Activated T-helper 9 cell treated with anti-CD3 and anti-CD28 coated beads, Interleukin-2, amount 50 U/mL, for 16 hours (primary cell): ENCODE measurements at places on chromosomes 5 and 9.

DNA sequence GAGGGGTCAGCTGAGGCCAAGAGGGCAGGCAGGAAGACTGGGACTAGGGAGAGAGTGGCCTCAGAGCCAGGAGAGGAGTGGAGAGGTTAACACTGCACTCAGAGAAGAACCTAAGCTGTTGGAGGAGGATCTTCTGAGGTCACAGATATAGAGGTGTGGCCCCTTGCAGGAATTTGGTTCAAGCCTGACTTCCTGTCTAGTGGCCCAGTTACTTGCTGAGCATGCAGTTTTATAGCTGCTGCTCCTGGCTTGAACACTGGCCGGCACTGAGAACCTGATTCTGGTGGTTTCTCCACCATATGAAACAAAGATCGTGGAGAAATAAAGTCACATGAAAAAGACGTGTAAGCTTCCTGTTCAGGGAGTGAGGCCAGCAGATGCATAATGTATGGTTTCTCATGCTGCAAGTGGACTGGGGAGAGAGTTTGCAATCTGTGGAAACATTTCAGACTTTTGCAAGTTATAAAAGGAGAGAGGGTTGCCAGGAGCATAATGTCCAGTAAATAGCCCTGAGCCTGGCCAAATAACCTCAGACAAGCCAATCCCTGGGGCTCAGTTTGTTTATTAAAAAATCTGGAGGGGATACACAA, 82.6 kb downstream of the GALNT10 start:
- DNase-seq = no peak

- no peak for DNase-seq
Observed at GRCh38 chr5:170179626-170180025, 53.2 kb upstream of the C5orf58 start.

GRCh38 chr5:138186002-138186447, 7.1 kb downstream of the KIF20A start:
- DNase-seq = no peak

DNA sequence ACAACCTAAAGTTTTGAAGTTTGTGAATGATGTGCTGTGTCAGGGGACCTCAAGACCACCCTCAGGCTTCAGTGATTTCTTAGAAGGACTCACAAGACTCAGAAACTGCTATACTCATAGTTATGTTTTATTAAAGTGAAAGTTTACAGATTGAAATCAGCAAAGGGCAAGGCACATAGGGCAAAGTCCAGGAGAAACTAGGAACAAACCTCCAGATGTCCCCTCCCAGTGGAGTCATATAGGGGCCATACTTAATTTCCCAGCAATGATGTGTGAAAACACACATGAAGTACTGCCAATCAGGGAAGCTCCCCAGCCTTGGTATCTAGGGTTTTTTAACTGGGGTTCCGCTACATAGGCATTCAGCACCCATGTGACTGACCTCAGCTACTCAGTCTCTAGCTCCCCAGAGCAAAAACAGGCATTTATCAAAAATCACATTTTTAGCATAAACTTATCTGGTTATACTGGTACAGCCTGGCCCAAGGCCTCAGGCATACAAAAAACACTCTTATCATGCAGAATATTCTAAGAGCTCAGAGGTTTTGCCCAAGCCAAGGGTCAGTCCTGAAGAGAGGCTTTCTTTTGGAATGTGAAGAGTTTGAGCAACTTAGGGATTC, 74.7 kb upstream of the ANKRD55 start:
- no peak for DNase-seq

DNA sequence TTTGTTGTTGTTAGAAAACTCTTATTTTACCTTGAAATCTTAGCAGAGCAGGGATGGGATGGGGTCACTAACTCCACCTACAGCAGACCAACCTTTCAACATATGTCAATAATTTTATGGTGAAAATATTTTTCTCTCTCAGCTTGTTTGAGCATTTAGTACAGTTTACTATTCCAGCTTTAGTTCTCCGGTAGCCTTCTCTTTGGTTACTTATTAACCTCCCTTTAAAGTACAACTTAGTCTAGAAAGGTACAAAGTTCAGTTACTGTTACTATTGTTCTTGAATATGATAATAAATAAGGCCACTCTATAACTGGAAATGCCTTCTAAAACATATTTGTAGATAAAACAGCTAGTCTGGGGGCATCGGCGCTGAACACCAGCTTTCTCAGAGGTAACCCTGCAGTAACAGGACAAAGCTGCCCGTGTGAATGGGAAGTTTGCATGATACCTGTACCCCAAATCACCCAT, 233.3 kb downstream of the PCSK1 start:
- DNase-seq = no peak

DNA sequence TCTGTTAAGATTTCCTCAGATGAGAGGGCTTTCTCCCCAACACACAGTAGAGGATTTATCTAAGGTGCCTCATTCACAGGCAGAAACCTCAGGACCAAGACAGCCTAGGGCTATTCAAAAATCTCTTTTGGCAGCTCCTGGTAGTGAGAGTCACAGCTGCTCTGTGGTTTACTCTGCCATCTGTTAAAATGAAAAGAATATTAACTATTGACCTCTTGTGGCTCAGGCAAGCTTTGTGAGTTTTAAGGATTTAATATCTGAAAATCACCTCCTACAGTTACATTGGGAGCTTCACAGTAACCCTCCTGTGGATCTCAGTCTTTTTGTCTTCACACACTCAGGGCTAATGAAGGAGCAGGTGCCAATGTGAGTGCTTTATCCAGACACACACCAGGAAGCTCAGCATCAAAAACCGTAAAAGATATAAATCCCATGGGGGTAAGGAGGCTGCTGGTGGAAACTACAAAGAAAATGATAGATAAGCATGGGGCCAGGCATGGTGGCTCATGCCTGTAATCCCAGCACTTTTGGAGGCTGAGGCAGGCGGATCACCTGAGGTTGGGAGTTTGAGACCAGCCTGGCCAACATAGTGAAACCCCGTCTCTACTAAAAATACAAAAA, 29.7 kb downstream of the PPP1R2B start:
- no peak for DNase-seq

- no peak for DNase-seq
Observed at GRCh38 chr5:99765011-99765410, 770.2 kb upstream of the FAM174A start.

DNA sequence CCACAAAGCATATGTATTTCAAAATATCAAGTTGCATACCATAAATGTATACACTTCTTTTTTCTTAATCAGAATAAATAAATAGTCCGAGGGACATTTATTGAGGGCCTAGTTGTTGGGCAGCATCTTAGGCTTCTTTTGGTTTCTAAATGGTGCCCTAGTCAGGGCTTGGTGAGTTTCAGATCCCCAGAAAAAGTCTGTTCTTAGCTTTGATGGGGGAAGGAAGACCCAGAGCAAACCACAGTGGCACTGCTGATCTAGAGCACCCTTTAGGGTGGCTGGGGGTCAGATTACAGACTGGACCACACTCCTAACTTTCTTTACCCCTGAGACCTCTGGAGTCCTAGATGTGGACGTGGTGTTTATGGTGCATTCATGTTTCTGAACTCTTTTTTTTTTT, 97.8 kb downstream of the C9orf152 start:
- DNase-seq = no peak

DNA sequence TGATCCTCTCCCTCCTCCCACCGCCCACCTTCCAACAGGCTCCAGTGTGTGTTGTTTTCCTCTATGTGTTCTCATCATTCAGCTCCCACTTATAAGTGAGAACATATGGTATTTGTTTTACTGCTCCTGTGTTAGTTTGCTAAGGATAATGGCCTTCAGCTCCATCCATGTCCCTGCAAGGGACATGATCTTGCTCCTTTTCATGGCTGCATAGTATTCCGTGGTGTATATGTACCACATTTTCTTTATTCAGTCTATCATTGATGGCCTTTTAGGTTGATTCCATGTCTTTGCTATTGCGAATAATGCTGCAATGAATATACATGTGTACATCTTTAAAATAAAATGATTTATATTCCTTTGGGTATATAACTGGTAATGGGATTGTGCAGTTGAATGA, 80.2 kb upstream of the C5orf63 start:
- no peak for DNase-seq
